ENCODE measurements at places on chromosomes 2 and 18. TPM values are rescaled to one million over a fixed set of nuclear protein-coding genes. Genes with fewer than 3 reads are reported as not detected.

DNA sequence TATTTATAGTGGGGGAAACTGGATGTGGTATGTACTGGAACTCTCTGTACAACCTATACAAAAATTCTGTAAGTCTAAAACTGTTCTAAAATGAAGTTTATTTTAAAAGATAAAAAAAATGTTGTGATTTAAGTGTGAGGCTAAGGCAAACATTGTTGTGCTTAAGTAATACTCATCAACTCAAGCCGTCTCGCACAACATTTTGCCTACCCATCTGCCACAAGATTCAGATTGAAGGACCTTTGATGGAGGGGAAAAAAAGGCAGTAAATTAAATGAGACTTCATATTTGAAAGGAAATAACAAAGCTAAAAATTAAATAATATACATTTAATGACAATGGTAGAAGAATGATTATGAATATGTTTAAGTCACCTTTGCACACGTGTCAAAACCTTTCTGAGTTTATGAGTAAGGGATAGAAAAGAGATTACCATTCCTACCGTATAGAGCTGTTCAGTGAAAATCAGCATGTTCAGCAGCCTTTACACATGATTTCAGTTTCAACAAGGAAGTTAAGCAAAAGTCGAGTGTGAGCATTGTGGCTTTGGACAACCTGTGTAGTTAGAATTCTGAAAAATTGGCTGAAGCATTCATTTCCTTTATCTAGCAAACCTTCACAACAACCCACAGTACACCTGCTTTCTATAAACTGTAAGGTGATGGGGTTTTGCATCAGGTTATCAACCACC lies 499.3 kb downstream of the IRS1 start:
- DNase-seq, result no peak

DNA sequence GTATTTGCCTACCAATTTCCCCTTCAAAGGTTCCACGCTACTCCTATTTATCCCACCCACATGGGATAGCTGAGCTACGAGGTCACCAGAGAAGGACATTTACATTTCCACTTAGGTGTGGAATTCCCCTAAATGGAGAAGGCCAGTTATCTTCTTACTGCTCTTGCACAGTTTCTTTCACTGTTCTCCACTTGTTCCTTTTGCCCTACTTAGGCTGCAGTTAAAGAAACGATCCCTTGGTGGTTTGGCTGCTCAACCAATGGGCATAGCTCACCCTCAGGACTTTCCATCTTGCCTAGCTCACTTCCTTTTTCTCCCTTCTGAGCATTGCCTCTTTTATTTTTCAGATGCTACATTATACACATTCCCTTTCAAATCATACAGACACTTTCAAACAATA lies 11.2 kb upstream of the NABP1 start:
- DNase-seq, result no peak

- DNase-seq, result no peak
Measured at GRCh38 chr2:127469974-127470373, 51.7 kb downstream of the PROC start.

GRCh38 chr2:2901384-2902345 lies 476.0 kb downstream of the EIPR1 start:
- DNase-seq, result no peak

GRCh38 chr2:9179572-9180201 lies 26.9 kb upstream of the ASAP2 start:
- DNase-seq, result no peak

DNA sequence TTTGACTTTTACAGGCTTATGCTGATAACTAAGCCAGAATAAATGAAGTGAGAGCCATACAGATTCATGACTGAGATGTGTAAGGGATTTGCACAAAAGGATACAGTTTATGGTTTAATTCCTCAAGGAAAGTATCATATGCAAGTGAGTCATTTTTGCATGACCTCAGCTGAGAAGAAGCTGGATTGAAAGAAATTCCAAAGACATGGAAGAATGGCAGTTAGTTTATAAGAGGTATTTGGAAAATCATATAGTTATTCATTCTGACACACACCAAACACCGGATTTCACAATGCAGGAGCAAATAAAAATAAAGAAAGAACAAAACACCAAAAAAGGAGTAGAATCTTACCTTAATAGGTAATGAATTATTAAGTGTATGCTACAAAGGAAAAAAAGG lies 83.2 kb upstream of the RND3 start:
- no peak for DNase-seq

Gene CFAP65
- 0.27 TPM for polyA plus RNA-seq

Gene IL1A
- 0.08 TPM for polyA plus RNA-seq

Gene GULP1
- polyA plus RNA-seq, result 63.9 TPM
